ENCODE measurements at places on chromosomes 1 and 21.

GRCh38 chr1:45272913-45273371, 53.8 kb upstream of the HPDL start:
- DNase-seq, result peak; percentile 94

DNA sequence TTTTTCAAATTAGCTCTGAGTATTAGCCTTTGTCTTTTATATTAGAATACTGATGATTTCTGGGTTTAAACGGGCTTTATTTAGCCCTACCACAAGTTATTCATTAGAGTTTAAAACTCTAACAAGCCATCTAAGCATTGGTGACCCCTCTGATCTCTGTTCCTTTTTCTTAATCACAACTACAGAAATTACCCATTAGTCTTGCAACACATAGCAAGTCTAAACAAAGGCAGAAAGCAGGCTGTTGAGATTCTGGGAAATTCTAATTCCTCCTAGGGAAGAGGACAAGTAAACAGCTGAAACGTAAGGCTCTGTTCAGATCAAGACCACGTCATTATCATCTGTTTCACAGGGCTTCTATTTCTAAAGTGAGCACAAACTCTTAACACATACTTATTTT, 491.2 kb upstream of the ZRANB2 start:
- DNase-seq, result peak; percentile 40

- DNase-seq, result no peak
These were observed 11.5 kb downstream of the ZMYM4 start for GRCh38 chr1:35280006-35280405.

DNA sequence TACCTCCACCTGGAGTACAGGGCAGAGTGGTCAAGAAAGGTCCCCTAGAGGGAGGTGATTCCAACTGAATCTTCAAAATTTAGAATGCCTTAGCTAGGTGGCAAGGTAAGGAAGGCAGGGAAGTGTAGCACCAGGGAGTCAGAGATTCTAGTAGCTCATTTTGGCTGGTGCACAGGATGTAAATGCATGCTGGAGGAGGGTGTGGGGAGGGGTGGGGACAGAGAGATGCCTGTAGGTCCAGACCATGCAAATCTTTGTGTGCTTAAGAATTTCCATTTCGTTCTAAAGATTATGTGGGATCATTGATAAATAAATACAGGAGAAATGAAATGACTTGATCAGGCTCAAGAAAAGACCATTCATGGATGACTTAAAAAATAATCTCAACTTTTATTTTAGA, 11.0 kb upstream of the CACHD1 start:
- DNase-seq, result no peak

DNA sequence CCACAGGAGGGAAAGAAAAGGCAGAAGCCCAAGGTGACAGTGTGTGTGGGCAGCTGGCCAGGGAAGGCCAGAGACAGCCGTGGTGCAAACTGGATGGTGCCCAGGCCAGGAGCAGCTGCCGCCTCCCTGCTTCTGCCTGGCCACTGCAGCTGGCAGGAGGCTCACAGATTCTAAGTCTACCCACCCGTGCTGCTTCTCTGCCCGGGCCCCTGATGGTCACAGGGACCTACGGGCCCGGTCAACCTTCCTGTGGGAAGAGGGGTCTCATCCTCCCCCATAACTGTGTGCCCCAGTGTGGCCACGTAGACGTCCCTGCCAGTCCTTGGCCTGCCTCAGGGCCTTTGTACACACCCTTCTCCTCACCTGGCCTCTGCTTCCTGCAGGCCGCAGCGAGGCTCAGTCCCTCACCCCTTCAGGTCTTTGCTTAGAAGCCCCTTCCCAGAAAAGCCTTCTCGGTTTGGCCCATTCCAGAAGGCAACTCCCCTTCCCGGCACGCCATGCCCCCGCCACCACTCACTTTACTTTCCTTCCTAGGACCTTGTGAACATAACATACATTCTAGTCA, 192.6 kb upstream of the AJAP1 start:
- DNase-seq, result no peak

DNA sequence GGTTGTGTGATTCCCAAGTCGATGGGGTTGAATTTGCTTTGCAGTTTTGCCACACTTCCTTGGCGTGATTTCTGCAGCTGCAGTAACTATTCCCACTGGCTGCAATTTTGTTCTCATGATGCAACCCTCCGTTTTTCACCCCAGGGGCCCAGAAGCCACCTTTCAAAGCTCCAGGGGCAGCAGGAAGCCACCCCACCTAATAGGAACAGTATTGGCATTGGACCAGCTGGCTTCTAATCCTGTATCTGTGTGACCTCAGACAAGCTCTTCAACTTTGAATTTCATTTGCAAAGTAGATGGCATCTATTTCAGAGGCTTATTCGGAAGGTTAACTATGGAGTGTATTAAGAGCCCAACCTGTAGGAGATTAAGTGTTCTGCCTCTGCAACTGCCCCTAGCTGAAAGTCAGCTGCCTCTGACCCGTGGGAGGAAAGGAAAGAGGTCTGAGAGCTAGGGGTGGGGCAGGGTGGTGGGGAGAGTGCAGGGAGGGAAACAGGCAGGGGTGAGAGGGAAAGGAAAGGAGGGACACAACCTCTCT, 12.6 kb downstream of the C1orf115 start:
- DNase-seq, result no peak

DNA sequence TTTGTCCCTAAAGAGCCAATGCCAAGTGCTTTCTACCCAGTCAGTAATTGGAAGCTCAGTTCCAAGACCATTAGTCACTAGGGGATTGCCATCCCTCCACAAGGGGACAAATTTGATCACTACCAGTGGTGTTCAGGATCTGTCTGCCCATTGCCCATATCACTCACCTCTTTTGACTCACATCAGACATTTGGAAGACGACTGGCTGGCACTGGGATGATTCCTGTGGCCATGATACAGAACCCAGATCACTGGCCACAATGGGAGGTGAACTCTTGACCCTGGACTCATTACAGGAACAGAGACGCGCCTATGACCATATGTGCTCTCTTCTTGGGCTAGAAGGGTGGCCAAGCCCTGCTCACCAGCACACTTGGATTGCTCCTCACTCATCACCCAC, 71.0 kb downstream of the COLGALT2 start:
- no peak for DNase-seq

GRCh38 chr21:41815652-41816582, 49.1 kb upstream of the RIPK4 start:
- DNase-seq, result no peak

DNA sequence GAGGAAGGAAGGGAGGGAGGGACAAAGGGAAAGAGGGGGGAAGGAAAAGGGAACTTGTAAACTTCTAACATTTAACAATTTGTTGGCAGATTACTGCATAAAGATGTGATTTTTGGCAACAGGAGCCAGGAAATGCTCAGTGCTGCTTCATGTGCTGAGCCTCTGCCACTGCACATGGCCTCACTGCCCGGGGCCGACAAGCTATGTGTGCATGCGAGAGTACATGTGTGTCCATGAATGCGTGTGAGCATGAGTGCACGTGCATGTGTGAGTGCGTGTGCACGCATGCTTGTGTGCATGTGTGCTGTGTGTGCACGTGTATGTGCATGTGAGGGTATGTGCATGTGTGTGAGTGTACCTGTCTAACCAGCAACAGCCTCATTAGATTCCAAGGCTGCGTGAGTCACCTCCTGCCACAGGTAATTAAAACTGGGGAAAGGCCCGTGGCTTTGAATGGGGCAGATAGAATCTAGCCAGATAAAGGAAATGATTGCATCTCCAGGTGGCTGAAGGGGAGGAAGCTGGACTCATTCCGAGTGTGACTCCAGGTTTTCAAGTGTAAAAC, 41.4 kb upstream of the TSPEAR start:
- no peak for DNase-seq

DNA sequence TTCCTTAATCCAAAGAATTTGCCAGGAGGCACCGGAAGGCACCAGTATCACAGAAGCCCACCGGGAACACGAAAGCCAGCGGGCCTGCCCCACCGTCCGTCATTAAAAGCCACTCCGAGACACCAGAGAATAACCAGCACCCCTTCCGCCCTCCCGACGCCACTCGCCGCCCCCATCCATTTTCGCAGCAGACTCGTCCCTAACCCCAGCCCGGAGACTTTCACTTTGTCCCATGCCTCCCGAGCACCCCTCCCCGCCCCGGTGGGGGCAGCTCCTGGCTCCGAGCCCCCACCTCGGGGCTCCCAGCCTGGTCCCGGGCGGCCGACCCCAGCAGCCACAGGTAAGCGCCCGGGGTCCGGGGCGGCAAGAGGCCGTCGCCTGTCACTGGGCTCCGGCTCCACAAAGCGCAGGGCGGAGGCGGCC, 105.4 kb downstream of the SLC45A1 start:
- no peak for DNase-seq
